ENCODE measurements at places on chromosomes 2 and 18.

DNA sequence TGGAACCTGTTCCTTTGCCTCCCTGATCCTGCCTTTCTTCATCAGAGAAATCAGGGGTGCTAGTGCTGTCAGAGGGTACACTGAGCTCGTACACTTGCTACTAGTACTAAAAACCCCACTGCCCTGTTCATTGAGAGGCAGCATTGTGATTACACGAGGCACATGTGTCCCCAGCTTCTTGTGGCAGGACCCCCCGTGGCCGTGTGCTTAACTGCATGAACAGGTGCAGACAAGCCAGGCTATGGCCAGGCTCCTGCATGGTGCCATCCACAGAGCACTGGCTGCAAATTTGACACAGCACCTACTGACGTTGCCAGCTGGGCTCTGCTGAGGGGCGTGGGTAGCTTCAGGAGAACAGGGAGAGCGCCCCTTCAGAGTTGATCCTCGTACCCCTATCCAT is 248.4 kb downstream of the GLI2 start:
- no peak for DNase-seq

- no peak for DNase-seq
Observed at GRCh38 chr2:78586316-78586715, 439.2 kb upstream of the REG3G start.

- no peak for DNase-seq
Observed at GRCh38 chr2:27988306-27988705, 97.8 kb downstream of the BABAM2 start.

GRCh38 chr2:230692760-230693159 is 19.9 kb upstream of the CAB39 start:
- DNase-seq, result no peak

DNA sequence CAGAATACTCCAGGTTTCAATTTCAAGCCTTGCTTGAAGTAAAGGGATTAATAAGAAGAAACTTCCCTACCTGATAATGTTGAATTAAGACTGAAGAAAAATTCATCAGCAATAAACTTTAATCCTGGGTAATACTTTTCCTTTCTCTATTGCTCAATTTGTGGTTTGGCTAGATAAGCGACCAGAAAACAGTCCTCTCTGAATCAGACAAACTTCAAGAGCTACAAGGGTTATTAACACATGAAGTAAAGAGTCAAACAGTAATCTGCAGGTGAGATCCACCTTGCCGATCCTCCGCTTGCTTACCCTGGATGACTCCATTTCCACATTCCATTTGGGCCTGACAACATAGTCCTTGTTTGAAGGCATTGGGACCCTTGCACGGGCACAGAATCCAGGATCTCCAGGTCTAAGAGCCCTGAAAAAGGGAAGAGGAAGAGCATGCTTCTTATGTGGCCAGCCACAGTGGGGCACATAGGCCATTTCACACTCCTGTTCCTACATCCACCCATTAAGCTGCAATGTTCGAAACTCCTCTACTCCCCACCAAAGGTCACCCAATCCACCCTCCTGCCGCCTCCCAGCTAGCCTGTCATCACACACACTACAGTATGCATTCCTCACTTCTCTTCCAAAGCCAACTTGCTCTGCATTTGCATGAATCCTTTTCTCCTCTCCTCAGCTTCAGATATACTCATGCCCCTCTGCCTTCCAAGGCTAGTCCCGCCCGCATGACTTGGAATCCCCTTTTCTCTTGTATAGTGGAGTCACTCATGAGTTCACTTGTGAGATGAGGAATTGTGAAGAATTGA is 39.8 kb downstream of the IWS1 start:
- DNase-seq, result no peak

- DNase-seq, result no peak
Observed at GRCh38 chr2:230060672-230061293, 7.9 kb downstream of the SLC16A14 start.

DNA sequence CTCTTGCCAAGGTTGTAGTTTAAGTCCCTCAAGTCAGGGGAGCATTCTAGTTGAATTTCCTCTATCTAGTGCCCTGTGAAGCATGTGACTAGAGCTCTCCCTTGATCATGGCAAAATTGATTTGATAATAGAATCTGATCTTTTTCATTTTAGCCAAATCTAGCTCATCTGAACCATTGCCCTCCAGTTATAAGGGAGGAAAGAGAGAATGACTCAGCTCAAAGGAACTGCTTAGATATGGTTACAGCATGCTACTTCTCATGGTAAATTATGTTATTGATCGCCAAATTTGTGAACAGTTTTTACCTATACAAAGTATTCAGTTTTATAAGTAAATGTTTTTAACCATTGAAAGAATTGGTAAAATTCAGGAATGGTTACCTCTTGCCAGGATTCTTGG is 100.8 kb downstream of the GPR39 start:
- DNase-seq, result no peak

GRCh38 chr2:192246297-192246696 is 51.6 kb upstream of the TMEFF2 start:
- no peak for DNase-seq

- DNase-seq, result no peak
Observed at GRCh38 chr18:53886058-53886457, 338.4 kb downstream of the MBD2 start.

GRCh38 chr2:239276851-239277250 is 124.0 kb downstream of the HDAC4 start:
- no peak for DNase-seq

DNA sequence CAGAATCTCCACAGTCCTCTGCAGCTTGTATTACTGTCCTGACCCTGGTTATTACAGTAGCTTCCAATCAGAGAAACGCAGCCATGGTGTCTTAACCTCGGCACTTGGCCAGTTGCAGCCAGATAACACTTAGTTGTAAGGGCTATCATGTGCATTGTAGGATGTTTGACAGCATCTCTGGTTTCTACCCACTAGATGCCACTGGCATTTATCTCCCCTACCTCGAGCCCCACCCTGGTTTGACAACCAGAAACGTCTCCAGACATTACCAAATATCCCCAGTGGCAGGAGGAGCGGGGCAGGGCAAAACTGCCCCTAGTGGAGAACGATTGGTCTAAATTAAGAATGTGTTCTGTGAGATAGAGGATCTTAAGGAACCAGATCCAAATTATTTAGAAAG is 13.1 kb downstream of the DSG2 start:
- no peak for DNase-seq

DNA sequence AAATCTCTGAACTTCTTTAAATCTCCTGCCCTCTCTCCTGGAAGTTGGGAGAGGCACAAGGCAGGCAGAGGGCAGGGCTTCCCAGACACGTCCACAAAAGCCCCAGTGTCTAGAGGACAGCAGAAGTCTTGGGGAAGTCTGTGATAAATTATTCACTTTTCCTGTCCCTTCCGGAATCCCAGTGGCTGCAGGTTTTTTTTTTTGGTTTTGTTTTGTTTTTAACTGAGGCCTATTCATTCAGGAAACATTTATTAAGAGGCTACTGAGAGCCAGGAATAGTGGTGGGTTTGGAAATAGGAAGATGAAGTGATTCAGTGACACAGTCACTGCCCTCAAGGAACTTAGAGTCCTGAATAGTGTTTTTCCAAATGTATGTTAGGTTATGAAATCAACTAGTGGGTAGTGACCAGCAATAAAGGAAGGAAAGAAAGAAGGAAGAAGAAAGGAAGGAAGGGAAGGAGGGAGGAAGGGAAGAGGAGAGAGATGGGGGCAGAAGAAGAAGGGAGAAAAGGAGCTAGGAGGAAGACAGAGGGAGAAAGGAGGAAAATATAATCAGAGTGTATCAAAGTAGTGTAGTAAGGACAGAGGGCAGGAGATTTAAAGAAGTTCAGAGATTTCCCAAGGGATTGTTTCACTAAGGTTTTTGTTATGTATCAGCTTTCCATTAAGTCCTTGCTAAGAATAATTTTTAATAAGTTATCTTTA is 98.9 kb upstream of the ZFP36L2 start:
- no peak for DNase-seq

DNA sequence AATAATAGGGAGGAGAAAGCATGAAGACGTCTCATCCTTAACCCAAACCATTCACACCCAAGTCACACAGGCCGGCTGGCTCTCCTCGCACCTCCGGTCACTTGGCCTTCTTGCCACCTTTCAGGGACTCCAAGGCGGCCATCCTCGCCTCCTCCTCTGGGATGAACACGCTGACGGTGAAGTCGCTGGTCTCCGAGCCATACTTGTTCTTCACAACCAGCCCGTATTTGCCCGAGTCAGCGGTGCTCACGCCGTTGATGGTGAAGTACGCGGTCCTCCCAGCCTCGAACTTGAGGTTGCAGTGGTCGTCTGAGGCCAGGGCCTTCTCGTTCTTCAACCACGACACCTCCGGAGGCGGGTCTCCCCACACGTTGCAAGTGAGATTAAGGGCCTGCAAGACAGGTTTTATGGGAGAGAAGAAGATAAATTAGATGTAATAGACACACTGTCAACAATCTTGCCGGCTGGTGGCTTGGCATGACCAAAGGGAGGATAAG is 54.3 kb upstream of the LPIN2 start:
- no peak for DNase-seq

DNA sequence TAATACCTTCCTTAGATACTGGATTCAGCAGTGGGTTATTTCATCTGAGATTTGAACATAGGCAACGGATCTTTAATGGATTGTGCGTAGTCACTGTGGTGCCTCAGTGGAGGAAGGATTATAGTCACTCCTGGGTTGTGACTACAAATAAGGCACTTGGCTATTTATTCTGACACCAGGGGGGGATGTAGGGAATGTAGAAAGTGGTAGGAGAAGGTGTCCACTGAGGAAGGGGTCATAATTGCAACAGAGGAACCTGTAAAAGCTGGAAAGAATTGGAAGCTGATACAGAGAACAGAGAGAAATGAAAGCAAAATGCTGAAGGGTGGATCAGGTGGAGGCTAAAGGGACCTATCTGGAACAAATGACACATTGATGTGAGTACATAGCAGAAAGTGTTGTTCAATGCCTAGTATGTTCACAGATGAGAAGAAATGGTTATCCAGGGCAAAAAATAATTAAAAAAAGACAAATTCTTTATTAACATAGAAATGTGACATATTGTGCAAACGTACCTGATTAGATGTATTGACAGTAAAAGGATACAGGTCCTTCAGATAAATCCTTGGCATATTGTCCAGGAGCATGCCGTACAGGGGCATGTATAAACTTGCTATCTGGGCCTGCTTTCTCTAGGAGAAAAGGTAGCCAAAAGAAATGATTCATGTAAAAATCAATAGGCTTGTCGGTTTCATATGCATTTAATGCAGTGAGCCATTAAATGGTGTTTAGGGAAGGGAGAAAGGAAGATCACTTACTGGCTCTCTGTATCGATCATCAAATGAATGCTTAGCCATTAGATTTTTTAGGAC is 91.2 kb upstream of the CCDC195 start:
- no peak for DNase-seq

DNA sequence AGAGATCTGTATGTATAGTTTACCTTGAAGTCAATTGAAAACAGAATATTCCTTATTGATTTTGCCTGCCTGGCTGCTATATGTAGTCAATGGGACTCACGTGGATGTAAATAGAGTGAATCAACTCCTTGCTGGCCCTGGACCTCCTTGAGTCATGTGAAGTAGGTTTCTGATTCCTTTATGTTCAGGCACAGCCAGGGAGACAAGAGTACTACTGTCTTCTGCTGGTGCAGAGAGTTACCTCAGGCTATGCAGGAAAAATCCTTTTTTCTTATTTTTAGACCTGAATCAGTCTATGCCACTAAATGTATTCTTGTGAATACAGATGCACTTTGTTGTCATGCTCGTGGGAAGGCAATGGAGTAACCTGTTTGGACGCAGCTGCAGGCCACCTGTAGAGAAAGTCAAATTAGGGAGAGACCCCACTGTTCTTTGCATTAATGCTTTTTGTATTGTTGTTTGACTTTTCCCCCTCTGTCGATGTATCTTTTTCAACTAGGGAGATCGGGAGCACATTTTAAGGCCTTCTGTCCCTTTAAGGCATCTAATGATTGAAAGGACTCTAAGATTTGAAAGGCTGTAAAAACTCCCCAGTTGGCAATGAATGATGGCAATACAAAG is 473.9 kb downstream of the ARHGAP15 start:
- no peak for DNase-seq

GRCh38 chr2:112629823-112630222 is 15.9 kb upstream of the SLC20A1 start:
- no peak for DNase-seq

- no peak for DNase-seq
Observed at GRCh38 chr18:40939656-40940515, 1015.1 kb upstream of the PIK3C3 start.

DNA sequence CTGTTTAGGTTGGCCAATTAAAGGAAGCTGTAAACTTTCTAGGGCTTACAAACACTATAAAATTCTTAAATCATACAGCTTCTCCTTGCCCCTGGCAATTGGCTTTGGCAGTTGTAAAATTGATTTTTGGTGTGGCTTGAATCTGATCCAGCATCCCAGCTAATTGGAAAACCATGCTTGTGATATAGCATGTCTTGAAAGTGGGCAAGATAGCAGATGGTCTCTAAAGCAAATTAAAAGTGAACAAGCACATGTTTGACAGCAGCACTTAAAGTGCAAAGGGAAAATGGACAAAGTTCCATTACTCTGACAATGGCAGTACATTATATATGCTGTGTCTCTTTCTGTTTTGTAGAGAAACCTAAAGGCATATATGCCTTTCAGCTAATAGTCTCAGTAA is 302.9 kb upstream of the NXPH2 start:
- no peak for DNase-seq

DNA sequence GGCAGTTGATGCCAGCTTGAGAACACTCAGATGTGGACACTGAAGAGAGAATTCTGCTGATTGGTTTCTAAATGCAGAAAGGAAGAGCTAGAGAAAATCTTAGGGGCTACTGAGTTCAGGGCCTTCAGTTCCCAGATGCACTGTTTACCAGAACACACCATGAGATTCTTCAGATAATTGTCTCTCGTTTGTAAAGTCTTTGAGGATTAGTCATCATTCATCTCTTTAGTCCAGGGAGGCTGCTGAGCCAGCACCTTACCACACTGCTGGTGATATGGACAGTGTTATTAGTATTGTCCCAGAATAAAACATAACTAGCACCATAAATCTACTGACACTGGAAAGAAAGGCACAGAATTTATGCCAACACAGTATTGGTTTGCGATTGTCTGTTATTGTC is 690.8 kb upstream of the CELF4 start:
- no peak for DNase-seq

- no peak for DNase-seq
Observed at GRCh38 chr18:61765097-61765496, 127.7 kb downstream of the RNF152 start.

DNA sequence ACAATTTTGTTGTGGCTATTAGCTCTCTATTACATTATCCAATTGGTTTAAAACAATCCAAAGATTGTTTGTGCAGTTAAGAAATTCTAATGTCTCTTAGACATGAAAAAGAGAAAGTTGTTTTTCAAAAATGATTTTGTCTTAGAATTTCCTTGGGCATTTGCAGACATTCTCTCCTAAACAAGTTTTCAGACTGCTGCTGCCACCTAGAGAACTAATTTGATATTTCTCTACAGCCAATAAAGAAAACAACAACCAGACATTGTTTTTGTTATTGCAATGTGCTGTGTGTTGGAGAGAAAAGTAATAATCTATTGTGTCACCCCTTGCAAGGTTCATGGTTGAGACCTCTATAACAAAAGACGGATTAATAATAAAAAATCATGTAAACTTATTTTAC is 119.0 kb upstream of the SYT4 start:
- DNase-seq, result no peak

- DNase-seq, result no peak
Observed at GRCh38 chr2:100822587-100823248, 2.8 kb downstream of the NPAS2 start.

- DNase-seq, result no peak
Observed at GRCh38 chr2:85890522-85891176, 1.9 kb upstream of the ST3GAL5 start.

- no peak for DNase-seq
Observed at GRCh38 chr2:98907966-98908905, 27.8 kb downstream of the CRACDL start.

GRCh38 chr2:108297436-108298141 is 8.9 kb downstream of the SULT1C2 start:
- no peak for DNase-seq
